ENCODE measurements at places on chromosomes 11 and 22.

GRCh38 chr11:8766043-8766987 is 83.7 kb downstream of the RPL27A start:
- no peak for DNase-seq

GRCh38 chr11:28903716-28904115 is 795.5 kb downstream of the METTL15 start:
- DNase-seq, result no peak

DNA sequence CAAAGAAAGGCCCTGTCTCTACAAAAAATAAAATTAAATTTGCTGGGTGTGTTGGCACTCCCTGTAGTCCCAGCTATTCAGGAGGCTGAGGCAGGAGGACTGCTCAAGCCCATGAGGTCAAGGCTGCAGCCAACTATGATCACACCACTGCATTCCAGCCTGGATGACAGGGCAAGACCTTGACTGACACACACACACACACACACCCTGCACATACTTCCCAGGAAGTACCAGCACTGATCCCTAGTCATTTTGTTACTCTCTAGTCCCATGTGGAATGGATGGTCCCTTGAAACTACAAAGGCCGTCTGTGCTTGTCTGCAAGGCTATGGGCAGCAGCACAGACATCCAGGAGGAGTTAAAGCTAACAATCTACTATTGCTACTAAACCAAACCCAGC is 59.7 kb upstream of the CYP2D6 start:
- DNase-seq, result no peak

DNA sequence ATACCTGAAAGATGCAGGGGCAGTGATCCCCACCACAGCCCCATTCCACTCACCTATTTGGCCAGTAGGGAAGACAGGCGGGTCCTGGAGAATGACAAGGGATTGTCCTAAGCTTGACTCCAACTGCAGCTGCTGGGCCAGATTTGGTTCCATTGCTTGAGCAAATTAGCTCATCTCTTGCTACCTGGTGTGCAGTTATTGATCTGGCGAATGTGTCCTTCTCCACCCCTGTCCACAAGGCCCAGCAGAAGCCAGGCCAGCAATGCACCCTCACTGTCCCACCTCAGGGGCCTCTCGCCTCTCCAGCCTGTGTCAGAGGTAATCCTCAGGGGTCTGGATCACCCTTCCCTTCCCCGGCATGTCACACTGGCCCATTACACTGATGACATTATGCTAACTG is 23.3 kb downstream of the TSPAN32 start:
- DNase-seq, result no peak

- no peak for DNase-seq
Observed at GRCh38 chr11:72309641-72310040, 65.7 kb upstream of the PHOX2A start.

- no peak for DNase-seq
Observed at GRCh38 chr11:19792510-19792909, 79.9 kb downstream of the NAV2 start.

DNA sequence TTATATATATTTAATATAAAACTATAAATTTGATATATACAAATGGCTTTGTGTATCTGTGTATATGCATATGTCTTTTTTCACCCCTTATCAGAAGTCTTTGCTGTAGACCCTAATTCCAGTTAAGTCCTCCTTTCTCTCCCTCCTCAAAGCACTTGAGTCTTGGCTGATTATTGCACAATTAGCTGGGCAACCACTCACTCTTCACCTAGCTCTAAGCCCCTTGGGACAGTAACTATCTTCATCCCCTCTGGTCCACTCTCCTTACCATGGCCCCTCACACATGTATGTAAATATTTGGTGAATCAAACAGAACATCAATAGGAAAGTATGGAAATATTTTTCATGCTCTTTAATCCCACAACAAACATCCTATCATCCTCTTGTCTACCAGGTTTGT is 909 bp upstream of the OR5B21 start:
- DNase-seq, result no peak

DNA sequence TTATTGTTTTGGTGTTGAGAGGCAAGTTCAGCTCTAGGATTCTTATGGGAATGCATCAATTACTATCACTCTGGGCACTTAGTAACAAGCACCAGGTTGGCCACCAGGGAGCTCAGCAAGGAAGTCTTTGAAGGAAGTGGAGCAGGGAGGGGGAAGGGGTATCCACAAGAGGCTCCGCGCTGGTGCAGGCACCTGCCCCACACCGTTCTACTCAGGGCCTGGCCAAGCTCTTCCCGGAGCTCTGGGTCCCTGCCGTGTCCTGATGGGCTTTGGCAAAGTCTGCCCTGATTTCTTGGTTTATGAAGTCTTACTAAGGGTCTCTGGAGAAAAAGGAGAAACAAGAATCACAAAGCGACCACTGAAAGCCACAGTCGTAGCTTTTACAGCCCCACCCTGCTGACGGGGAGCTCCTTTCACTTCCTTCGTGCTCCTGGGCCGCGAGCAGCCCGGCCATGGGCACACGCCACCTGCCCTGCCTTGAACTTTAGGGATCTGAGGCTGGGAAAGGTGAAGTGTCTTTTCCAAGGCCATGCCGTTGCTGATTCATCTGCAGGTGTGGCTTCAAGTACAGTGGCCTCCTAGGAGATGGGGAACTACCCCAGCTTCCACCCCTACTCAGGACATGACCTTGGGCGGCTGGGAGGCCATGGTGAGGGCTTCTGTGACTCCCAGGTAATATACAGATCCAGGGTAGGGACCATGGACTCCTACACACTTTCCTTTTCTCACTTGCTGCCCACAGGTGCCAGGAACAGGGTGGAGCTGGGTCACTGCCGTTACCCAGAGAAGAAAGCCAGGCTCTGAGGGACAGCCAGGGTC is 15.9 kb upstream of the LRRC32 start:
- no peak for DNase-seq

DNA sequence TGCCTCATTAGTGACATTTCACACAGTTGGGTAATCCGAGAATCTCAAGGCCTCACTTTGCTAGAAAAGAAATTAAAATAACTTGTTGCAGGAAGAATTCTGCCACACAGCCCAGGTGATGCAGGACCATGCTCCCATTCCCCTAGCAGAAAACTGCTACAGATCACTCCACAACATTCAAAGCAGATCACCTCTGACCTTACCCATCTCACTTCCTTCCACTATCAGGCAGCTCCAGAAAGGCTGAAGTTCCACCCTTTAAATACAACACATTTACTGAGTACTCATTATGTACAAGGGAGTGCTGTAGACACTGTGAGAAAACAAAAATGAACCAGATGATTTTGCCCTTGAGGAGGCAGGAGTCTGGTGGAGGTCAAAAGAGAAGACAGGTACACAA is 231.0 kb downstream of the TTC28 start:
- DNase-seq, result no peak

DNA sequence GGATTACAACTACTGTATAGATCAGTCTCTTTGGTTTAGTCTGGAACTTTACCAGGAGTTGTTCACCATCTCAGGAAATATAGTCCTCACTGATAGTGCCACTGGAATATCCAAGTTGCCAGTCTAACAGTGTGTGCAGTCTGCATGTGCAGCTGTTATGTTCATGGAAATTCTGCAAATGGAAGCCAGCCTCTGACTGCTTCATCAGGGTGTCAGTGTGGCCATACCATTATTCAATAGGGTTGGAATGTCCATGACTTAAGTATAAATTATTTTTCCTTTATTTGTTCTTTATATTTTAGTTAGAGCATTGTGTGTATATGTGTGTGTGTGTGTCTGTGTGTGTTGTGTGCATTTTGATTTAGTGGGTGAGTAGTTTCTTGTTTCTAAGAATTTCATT is 51.8 kb downstream of the C11orf96 start:
- no peak for DNase-seq
